ENCODE measurements at places on chromosomes 6 and 20. TPM values are rescaled to one million over a fixed set of nuclear protein-coding genes. Genes with fewer than 3 reads are reported as not detected.

DNA sequence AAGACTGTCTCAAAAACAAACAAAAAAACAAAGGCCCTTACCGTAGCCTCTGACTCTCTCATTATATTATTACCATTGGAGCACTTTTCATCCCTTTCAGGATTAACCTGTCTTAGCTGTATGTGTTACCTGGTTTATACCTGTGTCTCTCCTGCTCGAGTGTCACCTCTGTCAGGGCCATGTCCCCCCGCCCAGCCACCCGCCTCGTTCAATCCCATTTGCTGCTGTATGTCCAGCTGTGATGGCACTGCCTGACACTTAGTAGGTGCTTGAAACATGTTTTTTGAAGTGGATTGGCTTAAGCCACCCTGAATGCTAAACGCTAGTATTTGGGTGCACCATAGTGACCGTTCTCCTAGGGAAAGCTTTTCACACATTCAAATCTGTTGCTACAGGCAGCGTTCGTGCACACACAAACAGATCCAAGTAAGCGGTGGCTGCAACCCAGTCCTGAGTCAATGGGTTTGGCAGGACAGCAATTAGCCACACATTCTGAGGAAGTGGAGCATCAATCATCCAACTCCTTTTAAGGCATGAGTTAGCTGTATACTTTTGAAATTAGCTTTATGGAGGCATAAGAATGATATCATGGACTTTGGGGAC is 98.9 kb upstream of the ZNF217 start:
- no peaks in the 10 kb centered on the region for H3K27me3 ChIP-seq
- no peak overlapping the region for H3K27ac ChIP-seq

GRCh38 chr20:54194724-54195438 is 13.0 kb upstream of the PFDN4 start:
- peaks cover 13% of the 10 kb centered on the region for H3K27me3 ChIP-seq
- H3K36me3 ChIP-seq, result no peaks in the 10 kb centered on the region
- DNase-seq, result no peak
- no peaks in the 10 kb centered on the region for H3K4me1 ChIP-seq
- H3K4me3 ChIP-seq, result no peak overlapping the region

DNA sequence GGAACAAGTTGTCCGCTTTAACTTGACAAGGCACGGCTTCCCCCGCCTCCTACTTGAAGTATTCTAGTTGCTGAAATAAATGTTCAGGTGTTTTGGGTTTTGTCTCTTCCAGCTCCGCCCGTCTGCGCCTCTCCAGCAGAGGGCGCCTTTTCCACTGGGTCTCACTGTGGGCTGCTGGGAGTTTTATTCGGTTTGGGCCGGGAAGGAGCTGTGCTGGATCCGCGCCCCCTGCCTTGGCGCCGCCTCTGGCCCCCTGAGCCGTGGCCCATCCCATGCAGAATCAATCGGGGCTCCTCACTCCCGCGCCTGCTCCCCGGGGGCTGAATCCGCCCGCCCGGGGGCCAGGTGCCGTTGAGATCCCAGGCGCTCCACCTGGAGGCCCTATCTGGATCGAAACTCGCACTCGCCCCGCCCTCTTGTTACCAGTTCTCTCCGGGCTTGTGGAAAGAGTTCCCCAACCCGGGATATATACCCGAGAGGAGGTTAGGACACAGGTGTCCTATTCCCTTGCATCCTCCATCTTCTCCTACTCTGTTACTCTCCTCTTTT is 51.0 kb upstream of the TCF21 start:
- no peak overlapping the region for H3K27ac ChIP-seq
- H3K4me3 ChIP-seq, result no peak overlapping the region
- no peaks in the 10 kb centered on the region for H3K4me1 ChIP-seq
- H3K27me3 ChIP-seq, result no peaks in the 10 kb centered on the region
- peak; percentile 80 for DNase-seq

GRCh38 chr6:155406801-155407200 is 48.8 kb downstream of the NOX3 start:
- H3K4me1 ChIP-seq, result no peaks in the 10 kb centered on the region
- DNase-seq, result no peak
- H3K27ac ChIP-seq, result no peak overlapping the region
- no peak overlapping the region for H3K4me3 ChIP-seq
- H3K36me3 ChIP-seq, result no peaks in the 10 kb centered on the region

- no peaks in the 10 kb centered on the region for H3K36me3 ChIP-seq
- no peak overlapping the region for H3K27ac ChIP-seq
- no peak for DNase-seq
- H3K27me3 ChIP-seq, result no peaks in the 10 kb centered on the region
- H3K4me1 ChIP-seq, result no peaks in the 10 kb centered on the region
- no peak overlapping the region for H3K4me3 ChIP-seq
Measured at GRCh38 chr6:78598966-78599365, 268.4 kb upstream of the IRAK1BP1 start.

The HLA-G gene
- 0.15 TPM for polyA plus RNA-seq

- no peaks in the 10 kb centered on the region for H3K36me3 ChIP-seq
- no peak overlapping the region for H3K4me3 ChIP-seq
- H3K4me1 ChIP-seq, result no peaks in the 10 kb centered on the region
- no peak overlapping the region for H3K27ac ChIP-seq
Measured at GRCh38 chr6:117191009-117191408, 74.3 kb upstream of the VGLL2 start.

GRCh38 chr20:23289724-23290395 is 60.7 kb upstream of the NXT1 start:
- H3K27ac ChIP-seq, result no peak overlapping the region
- H3K36me3 ChIP-seq, result no peaks in the 10 kb centered on the region
- H3K27me3 ChIP-seq, result no peaks in the 10 kb centered on the region
- DNase-seq, result peak; percentile 17
- H3K4me1 ChIP-seq, result peaks cover 16% of the 10 kb centered on the region
- no peak overlapping the region for H3K4me3 ChIP-seq

Data from spleen (tissue), 13 donors.